Sigmoid colon (tissue), 7 donors: ENCODE measurements at places on chromosomes 6 and 20.

GRCh38 chr20:23021951-23022350 is 13.2 kb upstream of the SSTR4 start:
- no peak for DNase-seq

GRCh38 chr6:18368277-18369105 is 18.7 kb upstream of the RNF144B start:
- DNase-seq: no peak

GRCh38 chr20:46631212-46631869 is 19.9 kb downstream of the SLC13A3 start:
- no peak for DNase-seq

GRCh38 chr20:35240083-35240810 is 13.8 kb downstream of the MMP24 start:
- no peak for DNase-seq

- no peak for DNase-seq
Measured at GRCh38 chr20:40192081-40192480, 497.0 kb downstream of the MAFB start.

DNA sequence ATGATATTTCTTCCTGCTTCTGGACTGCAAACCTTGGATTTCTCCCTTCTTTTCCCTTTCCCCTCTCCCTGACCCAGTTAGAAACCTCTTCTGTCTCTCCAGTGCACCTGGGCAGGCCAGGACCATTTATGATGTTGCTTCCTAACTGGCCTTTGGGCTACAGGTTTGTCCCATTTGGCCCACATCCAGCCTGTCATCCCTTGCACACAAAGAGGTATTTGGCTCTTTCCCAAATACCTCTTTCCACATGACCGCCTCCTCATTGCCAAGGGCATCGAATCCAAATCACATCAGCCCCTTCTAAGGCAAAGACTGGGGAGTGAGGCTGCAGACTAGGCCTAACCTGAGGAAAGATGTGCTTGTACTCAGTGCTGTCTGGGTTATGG is 13.6 kb downstream of the FGD2 start:
- no peak for DNase-seq

GRCh38 chr6:94272327-94272726 is 853.0 kb upstream of the EPHA7 start:
- DNase-seq: no peak

DNA sequence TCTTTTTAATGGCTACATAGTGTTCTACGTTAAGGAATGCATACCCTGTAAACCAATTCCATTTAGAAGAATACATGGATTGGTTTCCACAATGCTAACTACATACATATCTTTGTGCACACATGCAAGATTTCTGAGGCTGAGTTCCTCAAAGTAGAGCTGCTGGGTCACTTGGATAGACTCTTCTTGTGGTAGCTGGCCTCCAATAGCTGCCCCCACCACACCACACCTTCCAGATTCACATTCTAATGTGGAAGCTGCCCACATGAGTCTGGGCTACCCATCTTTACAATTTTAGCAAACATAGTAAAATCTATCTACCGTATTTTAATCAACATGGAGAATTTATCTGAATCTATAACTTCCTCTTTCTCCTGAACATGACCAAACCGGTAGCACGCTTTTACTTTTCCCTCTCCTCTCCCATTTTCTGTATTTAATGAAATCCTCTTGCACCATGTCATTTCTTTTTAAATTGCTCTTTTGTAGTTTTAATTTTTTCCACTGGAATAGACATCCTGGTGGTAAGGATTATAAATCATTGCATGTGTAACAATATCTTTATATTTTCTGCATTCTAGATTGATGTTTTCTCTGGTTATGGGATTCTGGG is 74.7 kb upstream of the CITED2 start:
- DNase-seq: no peak

DNA sequence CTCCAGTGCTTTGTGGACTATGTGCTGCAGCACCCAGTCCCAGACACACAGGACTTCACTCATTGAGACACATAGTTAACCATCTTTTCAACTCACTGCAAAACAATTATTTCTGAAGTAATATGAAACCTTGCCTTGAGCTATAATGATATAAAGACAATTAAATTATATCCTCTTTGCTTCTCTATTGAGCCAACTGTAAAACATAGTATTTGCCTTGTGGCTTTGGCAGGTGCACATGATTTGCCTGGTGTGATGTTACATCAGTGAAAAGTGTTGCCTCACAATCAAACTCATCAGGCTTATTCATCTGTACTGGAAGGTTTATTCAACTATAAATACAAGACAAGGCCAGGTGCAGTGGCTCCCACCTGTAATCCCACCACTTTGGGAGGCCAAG is 80.6 kb downstream of the NCOA7 start:
- no peak for DNase-seq

GRCh38 chr6:15399641-15400470 is 154.0 kb downstream of the JARID2 start:
- peak; percentile 91 for DNase-seq

DNA sequence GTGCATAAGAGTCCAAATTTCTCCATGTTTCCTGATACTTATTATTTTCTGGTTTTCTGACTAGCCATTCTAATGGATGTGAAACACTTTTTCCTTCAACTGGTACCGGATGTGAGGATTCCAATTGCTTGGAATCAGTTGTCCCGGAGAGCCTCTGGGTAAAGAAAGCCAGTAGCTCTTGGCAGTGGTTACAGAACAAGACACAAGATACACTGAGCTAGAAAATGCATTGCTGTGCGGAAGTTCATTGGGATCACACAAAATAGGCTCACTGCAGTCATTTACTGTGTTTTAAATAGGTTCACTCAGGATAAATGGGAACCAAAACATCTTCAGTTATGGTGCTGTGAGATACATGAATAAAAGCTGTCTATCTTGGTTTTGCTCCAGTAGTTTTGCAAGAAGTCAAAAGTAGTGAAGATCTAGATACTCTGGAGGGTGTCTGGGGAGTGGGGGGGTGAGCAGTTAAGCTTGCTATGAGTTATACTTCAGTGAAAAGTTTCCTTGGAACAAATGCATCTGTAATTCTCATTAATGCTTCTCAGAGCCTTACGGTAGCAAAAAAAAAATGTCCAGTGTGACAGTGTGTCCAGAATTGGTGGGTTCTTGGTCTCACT is 54.4 kb upstream of the RNF182 start:
- no peak for DNase-seq

DNA sequence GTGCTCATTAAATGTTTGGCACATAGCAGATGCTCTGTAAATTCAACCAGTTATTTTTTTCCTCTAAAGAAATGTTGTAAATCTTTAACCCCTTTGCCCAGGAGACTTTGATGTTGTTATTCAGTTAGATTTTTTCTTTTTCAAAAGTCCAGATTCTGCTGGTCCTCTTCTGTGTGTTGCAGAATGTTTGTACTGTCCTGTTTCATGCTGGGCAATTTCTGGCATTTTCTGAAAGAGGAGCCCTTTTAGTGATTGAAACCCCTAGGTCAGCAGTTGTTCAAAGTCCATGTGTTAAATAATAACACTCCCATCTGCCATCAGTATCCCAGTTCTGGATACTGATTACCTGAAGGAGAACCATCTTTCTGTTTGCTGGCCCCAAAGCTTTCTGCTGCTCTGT is 1.3 kb upstream of the SLC17A1 start:
- no peak for DNase-seq

GRCh38 chr20:37538003-37538402 is 10.3 kb upstream of the BLCAP start:
- DNase-seq: no peak

GRCh38 chr6:42512579-42512978 is 51.2 kb upstream of the UBR2 start:
- DNase-seq: no peak

GRCh38 chr20:38094373-38094891 is 60.9 kb downstream of the RPRD1B start:
- DNase-seq: peak; percentile 83

- DNase-seq: no peak
Measured at GRCh38 chr6:112416866-112417265, 69.7 kb downstream of the RFPL4B start.

- no peak for DNase-seq
Measured at GRCh38 chr20:23643659-23644058, 5.9 kb upstream of the CST3 start.

DNA sequence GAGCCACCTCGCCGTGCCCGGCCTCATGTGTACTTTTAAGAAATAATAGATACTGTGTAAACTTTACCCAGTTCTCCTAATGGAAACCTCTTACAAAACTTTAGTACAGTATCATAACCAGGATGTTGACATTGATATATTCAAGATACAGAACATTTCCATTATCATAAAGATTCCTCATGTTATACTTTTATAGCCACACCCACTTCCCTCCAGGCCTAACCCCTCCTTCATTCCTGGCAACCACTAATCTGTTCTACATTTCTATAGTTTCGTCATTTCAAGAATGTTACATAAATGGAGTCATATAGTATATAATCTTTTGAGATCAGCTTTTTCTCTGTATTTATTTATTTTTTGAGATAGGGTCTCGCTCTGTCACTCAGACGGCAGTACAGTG is 52.6 kb upstream of the SALL4 start:
- DNase-seq: no peak

- DNase-seq: peak; percentile 67
Measured at GRCh38 chr6:14129575-14129974, 12.0 kb downstream of the CD83 start.

GRCh38 chr6:145506136-145506535 is 229.2 kb downstream of the EPM2A start:
- DNase-seq: no peak

DNA sequence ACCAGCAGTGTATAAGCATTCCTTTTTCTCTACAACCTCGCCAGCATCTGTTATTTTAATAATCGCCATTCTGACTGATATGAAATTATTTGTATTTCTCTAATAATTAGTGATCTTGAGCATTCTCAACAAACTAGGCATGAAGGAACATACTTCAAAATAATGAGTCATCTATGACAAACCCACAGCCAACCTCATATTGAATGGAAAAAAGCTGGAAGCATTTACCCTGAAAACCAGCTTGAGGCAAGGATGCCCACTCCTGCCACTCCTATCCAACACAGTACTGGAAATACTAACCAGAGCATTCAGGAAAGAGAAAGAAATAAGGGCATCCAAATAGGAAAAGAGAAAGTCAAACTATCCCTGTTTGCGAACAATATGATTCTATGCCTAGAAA is 390.6 kb upstream of the ID4 start:
- DNase-seq: no peak

- DNase-seq: no peak
Measured at GRCh38 chr6:23308166-23308565, 738.8 kb downstream of the HDGFL1 start.

DNA sequence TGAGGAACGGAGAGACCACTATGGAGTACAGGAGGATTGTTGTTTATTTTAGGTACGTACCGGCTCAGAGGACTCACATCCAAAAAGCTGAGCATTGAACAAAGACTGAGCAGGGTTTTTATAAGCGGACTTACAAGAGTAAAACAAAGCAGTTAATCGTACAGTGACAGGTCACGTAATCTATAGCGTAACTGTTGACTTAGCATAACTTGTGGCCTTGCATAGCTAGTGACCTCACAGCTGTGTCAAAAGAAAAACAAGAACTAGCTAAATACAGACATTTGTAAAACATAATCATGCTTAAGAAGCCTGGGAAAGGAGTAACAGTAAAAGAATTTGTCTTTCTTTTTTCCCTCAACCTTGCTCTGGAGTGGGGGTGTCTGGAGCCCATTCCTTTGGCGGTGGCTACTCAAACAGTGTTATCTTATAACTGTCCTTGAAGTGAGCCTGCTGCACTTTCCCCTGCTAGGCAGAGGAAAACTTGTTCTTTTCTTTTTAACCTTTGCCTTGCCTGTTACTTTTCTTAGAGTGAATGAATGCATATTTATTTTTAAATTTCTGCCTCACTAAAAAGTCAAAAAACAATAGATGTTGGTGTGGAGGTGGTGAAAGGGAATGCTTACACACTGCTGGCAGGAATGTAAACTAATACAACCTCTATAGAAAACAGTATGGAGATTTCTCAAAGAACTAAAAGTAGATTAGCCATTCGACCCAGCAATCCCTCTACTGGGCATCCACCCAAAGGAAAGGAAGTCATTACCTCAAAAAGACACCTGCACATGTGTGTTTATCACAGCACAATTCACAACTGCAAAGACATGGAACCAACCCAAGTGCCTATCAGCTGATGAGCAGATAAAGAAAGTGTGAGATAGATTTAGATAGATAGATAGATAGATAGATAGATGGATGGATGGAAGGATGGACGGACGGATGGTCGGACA is 109.0 kb downstream of the TAF4 start:
- DNase-seq: no peak

GRCh38 chr6:147711476-147711875 is 203.0 kb downstream of the SAMD5 start:
- DNase-seq: no peak

GRCh38 chr20:52003415-52003814 is 188.2 kb downstream of the ZFP64 start:
- DNase-seq: no peak

- DNase-seq: no peak
Measured at GRCh38 chr6:163643866-163644265, 229.3 kb downstream of the QKI start.

DNA sequence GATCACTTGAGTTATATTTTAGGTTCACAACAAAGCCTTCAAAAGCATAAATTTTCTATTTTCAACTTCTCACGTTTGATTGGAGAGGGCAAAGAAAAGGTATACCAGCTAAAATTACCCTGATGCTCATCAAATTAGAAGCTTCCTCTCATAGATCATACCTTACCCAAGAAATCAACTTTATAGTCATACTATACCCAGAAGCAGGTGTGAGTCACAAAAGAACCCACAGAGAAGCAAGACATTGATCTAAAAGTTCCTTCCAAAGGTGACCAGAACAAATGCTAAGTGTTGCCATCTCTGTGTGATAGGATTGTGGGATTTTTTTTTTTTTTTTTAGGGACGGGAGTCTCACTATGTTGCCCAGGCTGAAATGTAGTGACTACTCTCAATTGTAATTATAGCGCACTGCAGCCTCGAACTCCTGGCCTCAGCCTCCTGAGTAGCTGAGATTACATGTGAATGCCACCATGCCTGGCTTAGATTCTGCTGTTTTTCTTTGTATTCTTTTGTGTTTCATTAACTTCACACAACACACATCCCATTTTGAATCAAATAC is 3.3 kb downstream of the EIF2S2 start:
- DNase-seq: no peak

DNA sequence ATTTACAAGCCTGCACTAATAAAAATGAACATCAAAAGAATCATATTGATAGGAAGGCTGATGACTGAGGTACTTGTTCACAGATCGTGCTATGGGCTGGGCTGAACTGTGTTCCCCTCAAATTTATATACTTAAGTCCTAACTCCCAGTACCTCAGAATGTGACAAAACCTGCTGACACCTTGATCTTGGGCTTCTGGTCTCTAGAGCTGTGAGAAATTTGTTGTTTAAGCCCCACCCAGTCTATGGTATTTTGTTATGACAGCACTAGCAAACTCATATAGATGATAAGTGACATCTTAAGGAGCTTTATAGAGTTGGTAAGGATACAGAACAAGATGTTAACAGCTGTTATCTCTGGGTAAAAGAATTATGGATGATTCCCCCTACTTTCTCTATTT is 13.8 kb downstream of the UBE2V1 start:
- no peak for DNase-seq
